ENCODE measurements at places on chromosomes 1 and 21.

DNA sequence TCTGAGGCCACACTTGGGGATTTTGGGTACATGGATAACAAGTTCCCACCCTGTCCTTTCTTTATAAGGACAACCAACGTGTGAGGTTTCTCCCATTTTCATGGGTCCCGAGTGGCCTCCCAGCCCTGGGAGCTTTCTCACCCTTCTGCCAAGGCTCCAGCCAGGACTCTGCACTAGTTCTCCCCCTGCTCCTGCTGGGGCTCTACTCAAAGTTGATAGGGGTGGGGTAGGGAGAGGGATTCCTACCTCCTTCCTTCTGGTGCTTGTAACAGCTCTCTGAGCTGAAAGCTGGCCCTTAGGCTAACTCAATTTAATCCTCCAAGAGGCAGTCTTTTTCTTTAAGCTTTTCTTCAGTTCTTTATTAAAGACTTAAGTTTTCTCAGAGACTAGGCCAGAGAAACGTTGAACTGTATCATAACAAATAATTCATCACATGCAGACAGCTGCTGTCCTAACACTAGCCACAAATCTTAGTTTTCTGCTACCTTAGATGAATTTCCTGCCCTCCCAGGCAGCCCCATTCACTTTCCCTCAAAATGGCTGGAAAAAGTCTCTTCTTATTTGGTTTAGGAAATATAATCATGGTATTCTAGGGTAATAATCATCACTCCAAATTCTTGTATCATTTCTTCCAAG is 22.4 kb upstream of the DR1 start:
- DNase-seq, result no peak

DNA sequence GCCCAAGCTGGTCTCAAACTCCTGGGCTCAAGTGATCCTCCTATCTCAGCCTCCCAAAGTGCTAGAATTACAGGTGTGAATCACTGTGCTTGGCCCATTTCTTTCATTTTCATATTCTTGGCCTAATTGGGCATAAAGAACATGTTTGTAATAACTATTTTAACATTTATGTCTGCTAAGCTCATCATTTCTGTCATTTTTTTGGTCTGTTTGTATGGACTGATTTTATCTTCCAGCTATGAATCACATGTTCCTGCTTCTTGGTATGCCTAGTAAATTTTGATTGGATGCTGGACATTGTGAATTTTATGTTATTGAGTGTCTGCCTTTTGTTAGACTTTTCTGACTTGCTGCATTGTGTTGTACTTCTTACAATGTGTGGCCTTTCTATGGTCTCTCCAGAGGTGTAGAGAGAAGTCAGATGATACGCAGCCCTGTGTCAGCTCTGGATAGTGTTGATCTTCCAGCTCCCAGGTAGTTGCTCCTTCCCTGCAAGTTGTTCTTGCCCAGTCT is 39.0 kb upstream of the PPM1J start:
- no peak for DNase-seq

GRCh38 chr21:40842197-40842552 is 4.8 kb downstream of the DSCAM start:
- DNase-seq, result no peak

DNA sequence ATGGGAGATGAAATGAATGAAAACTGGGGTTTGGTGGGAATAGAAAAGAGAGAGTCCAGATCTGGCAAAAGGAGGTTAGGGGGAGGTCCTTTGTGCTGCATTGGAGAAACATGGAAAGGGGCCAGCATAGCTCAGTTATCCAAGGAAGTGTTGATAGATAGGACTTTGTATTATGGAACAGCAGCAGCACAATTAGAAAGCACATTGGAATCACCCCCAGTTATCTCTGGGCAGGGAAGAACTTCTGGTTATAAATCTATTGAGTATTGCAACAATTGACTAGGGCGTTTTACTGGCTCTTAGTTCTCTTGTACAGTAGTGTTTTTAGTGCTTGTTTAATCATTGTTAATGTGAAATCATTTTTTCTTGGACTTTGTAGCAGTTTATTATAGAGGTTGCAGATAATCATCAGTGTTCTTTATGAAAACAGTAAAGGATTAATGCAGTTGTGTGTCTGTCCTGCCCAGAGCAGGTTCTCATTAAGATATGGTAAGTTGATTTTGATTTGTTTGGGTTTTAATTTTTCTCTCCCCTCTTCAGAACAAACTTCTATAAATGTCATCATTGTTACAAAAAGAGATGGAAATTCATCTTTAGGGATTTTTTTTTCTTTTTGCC is 76.6 kb downstream of the NR5A2 start:
- DNase-seq, result no peak

- no peak for DNase-seq
Measured at GRCh38 chr1:94246692-94247137, 9.3 kb upstream of the ARHGAP29 start.

GRCh38 chr1:173429471-173430402 is 47.4 kb upstream of the PRDX6 start:
- DNase-seq, result peak; percentile 63

Data from stimulated activated CD4-positive, alpha-beta T cell treated with anti-CD3 and anti-CD28 coated beads, Interleukin-1b, Interleukin-23, amount 100 ng/mL, for 48 hours (primary cell).